ENCODE measurements at places on chromosomes 4 and X.

GRCh38 chr4:122703868-122704267, 28.6 kb upstream of the BBS12 start:
- DNase-seq = no peak

DNA sequence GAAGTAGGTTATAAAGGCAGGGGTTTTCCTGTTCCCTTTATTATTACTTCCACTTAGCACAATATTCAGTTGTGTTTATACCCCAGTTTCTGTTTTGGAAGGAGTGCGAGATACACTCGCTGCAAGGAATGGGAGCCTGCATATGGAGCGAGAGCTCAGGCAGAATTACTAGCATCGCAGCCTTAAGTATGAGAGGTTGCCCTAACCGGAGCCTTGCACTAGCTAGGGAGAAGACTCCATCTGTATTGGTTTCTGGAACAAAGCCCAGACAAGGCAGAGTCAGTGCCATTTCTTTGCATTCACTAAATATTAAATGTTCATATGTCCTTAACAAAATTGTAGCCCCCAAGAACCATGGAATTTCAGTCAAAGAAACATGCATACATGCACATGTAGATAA, 6.2 kb upstream of the DCTD start:
- no peak for DNase-seq

DNA sequence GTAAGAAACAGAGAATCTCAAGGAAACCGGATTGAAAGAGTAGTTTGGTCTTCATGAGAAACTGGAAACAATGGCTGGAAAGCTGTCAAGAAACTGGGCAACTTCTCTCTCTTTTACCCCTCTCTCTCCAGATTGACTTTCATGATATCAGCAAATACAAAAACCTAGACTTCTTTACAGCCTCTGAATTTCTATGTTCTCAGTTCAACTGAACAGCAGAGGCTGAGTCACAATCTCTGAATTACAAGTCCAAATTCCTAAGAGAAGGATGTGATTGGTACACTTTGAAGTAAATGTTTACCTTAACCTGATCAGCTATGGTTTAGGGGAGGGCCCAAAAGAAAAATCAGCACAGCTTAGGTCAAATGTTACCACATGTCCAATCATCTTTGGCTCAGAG, 974.9 kb downstream of the RPA4 start:
- no peak for DNase-seq

- DNase-seq = no peak
Measured at GRCh38 chrX:68288127-68288526, 145.2 kb downstream of the OPHN1 start.

DNA sequence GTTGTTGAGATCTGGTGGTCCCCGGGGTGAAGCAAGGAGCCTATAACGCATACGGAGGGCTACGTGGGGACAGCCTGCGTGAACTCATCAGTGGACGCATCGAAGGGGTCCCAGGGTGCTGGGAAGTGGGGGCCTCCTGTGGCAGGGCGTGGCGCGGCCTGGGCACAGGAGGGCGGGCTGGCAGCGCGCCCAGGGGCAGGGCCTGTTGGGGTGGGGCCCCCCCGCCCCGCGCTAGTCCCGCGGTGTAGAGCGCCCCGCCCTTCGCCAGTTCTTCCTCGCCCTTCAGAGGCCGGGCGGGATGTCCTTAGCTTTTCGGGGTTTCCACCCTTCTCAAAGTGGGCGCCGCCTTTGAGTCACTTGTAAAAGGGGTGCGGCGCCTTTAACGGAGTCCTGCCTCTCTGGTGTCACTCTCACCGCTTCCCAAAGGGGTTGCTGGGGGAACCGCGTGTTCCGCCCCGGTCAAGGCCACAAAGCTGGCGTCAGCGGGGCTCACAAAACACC, 632 bp downstream of the PLP2 start:
- peak; percentile 77 for DNase-seq

- no peak for DNase-seq
Measured at GRCh38 chr4:150584111-150584915, 2.4 kb downstream of the MAB21L2 start.

GRCh38 chrX:95791876-95792275, 892.8 kb upstream of the DIAPH2 start:
- no peak for DNase-seq

DNA sequence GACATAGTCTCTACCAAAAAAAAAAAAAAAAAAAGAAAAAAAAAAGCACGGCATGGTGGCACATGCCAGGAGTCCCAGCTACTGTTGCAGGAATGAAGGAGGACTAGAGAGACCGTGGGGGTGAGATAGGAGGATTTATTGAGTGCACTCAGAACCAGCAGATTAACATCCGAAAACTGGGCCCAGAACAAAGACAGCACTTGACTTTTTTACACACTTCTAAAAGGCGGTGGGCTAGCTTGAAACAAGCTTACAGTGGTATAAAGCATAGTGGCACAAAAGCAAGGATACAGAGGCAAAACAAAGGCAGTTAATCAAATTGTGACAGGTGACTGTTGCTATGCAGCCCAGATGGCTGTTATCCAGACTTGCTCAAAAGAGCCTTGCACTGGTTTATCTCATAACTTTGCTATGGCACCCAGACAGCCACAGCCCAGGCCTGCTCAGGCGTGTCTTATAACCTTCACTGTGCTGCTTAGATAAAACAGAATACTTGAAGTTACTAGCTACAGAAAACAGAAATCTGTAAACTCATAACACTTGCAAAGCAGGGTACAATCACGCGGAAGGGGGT, 9.9 kb upstream of the PI4K2B start:
- no peak for DNase-seq

GRCh38 chrX:574251-574650, 56.3 kb upstream of the SHOX start:
- no peak for DNase-seq

DNA sequence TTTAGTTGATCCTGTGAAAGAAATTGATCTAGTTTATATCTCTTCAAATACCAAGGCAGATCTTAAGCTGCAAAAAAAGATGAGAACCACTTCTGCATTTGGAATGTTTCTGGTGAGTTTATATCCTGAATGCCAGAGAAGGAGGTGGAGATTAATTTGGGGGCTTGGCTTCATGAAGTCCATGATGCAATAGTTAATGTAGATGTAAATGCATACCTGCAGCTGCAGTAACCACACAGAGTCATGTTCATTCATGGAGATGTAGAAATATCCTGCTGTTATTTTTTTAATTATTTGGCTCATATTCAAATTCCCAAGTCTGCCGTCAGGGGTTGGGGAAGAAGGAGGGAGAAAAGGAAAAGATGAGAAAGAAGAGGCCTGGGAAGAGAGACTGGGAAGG, at the start of gene SULT1E1:
TSS of gene SULT1E1 (minus strand) at position 94 of the 400 bp plus-strand sequence. CDS start 2,501 bp downstream, outside the sequence.
- DNase-seq = no peak

- no peak for DNase-seq
Measured at GRCh38 chr4:79875344-79875899, 197.6 kb downstream of the ANTXR2 start.

DNA sequence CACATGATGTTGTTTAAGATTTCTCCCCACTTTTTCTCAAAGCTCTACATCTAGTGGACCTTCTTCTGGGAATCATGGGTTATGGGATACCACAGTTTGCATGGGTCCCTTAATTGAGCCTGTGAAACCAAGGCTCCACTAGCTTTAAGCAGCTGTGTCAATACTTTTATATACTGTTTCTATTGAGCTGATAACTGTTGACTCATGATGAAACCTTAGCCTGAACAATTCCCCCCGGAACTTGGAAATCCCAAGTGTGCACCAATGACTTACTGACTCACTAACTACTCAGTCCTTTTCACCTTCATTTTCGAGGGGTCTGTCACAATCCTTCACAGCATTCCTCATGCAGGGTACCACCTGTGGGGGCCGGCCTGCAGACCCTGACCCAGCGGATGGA, 12.7 kb upstream of the SPIN4 start:
- no peak for DNase-seq

DNA sequence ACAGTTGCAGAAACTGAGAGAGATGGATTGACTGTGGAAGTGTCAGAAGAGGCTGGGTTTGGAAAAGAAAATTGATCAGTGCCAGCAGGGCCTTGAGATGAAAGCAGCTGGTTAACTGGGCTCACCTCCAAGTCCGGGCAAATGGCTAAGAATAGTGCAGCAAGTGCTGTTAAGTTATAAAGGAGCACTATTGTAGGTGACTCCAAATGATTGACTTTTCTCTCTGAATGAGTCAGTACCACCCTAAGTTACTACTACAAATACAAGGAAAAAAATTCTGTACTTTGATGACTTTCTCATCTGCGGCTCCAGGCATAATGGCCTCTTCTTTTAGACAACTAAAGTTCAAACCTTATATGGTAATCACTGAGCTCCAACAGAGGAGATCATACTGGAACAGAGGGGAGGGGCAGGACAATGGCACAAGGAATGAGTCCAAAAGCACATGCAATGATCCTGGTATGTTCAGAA, 733.4 kb upstream of the INTU start:
- no peak for DNase-seq

- DNase-seq = no peak
Measured at GRCh38 chr4:108493596-108493931, 126.8 kb upstream of the RPL34 start.

DNA sequence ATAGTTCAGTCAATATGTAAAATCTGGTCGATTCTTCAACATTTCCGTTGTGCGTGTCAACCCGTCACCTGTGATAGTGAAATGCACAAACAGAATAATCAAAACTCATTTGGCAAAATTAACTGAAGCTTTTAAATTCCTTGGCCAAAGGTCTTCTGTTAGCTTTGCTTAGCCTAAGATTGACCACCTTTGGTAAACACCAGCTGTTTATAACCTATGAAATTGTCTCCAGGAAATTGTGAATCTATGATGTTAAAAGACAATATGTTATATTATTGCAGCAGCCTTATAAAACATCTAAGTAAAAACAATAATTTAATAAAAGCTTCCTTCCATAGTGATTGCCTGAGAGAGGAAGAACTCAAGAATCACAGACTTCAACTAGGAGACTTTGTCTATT, 196.8 kb downstream of the IL15 start:
- no peak for DNase-seq

DNA sequence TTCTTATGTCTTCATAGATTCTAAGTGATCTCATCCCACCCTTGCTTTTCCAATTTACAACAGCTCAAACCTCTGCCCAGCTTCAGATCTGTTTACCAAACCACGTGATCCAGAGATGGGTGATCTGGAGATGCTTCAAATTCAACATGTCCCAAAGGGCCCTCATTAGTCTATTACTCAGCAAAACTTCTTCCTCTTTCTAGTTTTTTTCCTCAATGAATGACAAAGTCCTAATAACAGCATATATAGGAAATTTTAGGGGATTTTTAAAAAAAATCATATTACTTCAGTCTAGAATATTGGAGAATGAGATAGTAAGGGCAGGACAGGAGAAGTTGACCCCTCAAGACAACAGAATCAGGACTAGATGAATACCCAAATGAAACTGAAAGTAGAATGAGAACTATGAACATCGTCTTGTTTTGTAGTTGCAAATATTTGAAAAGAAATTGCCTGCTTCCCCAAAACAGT, 127.1 kb downstream of the CFAP299 start:
- DNase-seq = no peak

GRCh38 chr4:89307446-89308160, at the start of gene GPRIN3:
TSS of gene GPRIN3 (minus strand) at chr4:89307800. CDS start at chr4:89250110, 57,690 bp downstream.
- peak; percentile 36 for DNase-seq

- DNase-seq = no peak
Measured at GRCh38 chrX:30798810-30799209, 90.2 kb downstream of the TAB3 start.

- no peak for DNase-seq
Measured at GRCh38 chr4:17504081-17504480, 7.8 kb downstream of the QDPR start.

GRCh38 chr4:160276785-160277325, 1174.0 kb downstream of the RAPGEF2 start:
- no peak for DNase-seq

- DNase-seq = no peak
Measured at GRCh38 chr4:135239964-135240363, 1038.4 kb upstream of the PABPC4L start.

GRCh38 chr4:76909711-76910110, 11.8 kb upstream of the SOWAHB start:
- DNase-seq = no peak

DNA sequence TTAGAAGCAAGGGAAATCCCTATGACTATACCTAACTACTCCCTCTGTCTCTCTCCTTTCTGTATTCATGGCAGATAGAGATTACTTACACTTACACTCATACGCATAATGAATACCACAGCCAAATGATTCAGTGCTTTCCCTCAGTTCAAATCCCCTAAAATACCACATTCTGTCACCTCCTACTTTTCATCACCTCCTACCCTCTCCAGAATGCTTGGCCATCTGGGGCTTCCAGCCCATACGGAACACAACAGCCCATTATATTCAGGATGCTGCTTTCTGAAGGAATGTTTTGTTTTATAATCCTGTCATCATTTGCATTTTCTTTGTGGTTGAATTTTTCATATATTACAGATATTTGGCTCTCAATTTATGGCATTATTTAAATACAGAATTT, 361.6 kb downstream of the GRIA2 start:
- no peak for DNase-seq

- DNase-seq = no peak
Measured at GRCh38 chrX:123298026-123298425, 113.9 kb downstream of the GRIA3 start.

GRCh38 chrX:127764674-127765073, 287.5 kb downstream of the ACTRT1 start:
- no peak for DNase-seq

- DNase-seq = no peak
Measured at GRCh38 chrX:47297874-47298273, 65.1 kb downstream of the USP11 start.

DNA sequence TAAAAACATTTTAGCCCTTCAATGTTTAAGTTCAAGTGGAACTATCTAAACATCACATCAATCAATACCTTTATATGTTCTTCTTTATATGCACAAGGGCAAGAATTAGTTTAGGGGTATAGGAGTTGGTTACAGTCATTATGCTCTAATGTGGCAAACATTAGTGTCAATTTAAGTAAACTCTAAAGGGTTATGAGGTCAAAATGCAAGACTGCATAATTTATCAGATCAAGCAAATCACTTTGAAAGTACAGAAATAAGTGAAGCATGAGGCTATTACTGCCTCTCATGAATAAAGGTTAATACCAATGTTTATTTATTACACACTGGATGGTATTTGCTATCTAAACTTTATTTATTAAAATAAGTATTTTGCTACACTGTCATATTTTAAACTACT, 59.7 kb downstream of the MAB21L2 start:
- DNase-seq = no peak

GRCh38 chr4:67035986-67036385, 509.3 kb downstream of the CENPC start:
- no peak for DNase-seq

GRCh38 chr4:113355550-113356371, 306.3 kb downstream of the ANK2 start:
- DNase-seq = peak; percentile 28

DNA sequence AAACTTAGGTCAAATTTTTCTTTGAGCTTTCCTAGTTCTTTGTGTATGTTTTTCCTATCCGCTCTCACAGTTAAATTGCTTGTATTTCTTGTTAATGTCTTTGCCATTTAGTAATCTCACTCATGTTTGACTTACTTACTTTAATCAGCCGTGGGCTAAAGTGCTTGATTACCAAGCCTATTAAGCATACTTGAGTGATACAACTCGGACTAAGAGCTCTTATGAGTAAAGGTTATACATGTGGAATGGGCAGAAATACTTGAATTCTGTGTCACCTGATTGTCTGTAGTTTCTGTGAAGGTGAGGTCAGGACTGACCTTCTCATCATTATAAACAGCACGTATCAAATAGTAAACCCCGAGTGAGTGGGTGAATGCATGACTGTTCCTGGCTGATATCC, 664.5 kb downstream of the PDHA2 start:
- DNase-seq = no peak

- no peak for DNase-seq
Measured at GRCh38 chr4:119490335-119490734, 138.3 kb downstream of the PDE5A start.

GRCh38 chrX:119529345-119530276, 35.6 kb downstream of the STEEP1 start:
- DNase-seq = no peak
